ENCODE measurements at places on chromosomes 7 and 10. TPM values are rescaled to one million over a fixed set of nuclear protein-coding genes. Genes with fewer than 3 reads are reported as not detected.

LSM5 gene
- total RNA-seq: 26.8 TPM

ACBD7 gene
- total RNA-seq: not detected

GNAT3 gene
- not detected for total RNA-seq

CYP2C9 gene
- total RNA-seq: not detected

ETV1 gene
- 27.7 TPM for total RNA-seq

NUTM2E gene
- not detected for total RNA-seq

- DNase-seq: no peak
Observed at GRCh38 chr7:142637240-142637639, 112.0 kb upstream of the PRSS1 start.

DNA sequence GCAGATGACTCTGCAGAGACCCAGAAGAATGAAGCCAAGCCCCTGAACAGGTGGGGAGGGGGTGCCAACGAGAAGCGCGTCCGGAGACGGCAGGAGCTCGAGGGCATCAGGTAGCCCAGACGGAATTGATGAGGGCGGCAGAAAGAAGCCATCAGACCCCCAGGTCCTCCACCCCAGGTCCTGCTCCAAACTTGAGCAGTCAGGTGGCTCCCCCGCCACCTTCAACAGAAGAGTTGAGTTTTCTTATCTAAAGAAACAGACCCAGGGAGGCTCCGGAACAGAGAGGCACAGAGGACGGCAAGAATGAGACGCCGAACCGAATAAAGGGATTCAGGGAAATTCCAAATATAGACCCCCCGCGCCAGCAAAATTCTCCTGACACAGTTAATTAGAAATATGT is 22.2 kb downstream of the RGS10 start:
- DNase-seq: no peak

DNA sequence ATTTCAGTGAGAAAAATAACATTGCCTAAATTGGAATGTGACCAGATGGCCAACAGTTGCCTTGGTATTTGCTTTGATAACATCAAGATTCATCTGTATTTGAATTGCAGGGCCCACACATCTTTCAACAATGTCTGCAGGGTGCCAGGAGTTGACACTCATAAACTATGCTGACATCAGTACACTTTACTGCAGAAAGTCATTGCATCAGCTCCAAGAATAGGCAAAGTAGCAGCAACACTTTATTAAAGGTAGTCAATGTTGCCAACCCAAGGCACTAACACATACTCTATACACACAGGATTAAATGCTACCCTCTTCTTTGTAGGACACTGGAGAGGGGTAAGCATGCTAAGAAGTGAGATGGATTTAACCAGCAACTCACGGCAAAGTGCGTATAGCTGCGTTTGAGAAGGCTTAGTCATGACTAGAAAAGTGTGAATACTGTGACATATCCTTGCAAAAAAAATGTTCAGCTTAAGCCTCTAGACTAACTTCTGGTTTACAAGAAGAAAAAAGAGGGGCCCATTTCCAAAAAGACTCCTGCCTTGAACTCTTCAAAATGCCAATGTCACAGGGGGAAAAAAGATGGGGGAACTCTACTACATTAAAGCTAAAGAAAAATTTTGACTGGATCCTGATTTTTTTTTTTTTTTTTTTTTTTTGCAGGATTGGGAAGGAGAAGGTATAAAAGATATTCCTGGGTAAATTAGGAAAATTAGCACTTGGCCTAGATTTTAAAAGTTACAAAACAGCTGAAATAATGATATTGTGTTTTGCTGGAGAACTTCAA is 2.2 kb downstream of the BBIP1 start:
- DNase-seq: no peak

DNA sequence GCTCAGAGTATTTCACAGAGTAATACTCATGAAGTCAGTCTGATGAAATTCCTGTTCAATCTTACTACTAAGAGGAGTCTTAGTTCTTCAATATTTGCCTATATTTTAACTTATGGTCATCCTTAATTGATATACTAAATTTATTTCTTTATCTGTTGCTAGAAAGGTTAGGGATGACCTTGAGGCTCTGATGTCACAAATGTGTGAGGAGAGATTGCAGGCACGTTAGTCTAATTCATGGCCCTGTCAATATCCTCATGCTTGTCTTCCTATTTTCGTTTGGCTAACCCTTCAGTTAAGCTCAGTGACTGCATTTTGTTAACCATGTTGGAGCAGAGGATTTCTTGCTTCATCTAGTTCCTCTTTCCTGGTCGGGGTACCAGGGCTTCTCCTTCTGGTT is 704.7 kb upstream of the COBL start:
- DNase-seq: no peak

DNA sequence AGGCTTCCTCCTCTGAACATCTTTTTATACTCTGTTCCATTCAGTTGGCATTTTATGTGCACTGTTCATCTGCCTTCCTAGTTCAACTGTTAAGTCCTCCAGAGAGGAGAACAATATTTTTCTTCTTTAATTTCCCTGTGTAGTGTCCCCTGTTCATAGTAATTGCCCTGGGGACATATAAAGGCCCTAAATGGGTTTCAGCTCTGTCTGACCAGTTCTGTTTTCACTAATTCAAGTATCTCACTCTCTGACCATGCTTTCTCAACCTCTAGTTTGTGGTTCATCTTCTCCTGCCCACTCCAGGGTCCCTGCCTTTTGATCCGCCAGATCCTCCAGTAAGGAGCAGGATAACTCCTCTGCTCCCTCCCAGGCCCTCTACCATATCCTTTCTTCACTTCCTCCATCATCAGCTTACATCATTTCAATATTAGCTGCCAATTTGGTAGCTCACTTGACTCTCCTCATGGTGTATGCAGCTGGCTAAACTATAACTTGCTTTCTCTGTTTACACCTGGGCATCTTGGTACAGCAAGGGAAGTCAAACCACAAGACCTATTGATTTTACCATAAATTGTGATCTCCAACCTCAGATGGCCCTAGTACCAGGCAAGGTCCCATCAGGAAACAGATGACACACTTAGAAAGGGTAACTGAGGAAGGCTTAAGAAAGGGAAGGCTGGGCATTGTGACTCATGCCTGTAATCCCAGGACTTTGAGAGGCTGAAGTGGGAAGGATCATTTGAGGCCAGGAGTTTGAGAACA is 17.7 kb upstream of the C10orf67 start:
- DNase-seq: no peak

GRCh38 chr10:11367505-11367904 is 243.9 kb downstream of the USP6NL start:
- no peak for DNase-seq

- DNase-seq: no peak
Observed at GRCh38 chr7:20190560-20191390, 26.4 kb downstream of the MACC1 start.

DNA sequence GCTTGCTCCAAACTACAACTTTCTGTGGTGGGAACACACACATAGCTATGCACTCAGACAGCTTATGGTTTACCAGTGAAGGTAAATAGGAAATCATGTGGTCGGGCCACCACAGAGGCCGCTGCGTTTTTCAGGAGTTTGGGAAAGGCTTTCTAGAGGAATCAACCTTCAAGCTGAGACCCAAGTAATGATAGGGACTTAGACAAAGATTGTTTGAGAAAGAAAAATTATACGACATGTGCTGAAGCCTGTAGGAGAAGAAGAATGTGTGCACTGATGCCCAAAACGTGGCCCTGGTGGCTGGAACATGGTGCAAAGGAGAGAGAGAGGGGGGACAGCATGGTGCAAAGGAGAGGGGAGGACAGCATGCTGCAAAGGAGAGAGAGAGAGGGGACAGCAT is 61.2 kb upstream of the VIPR2 start:
- DNase-seq: no peak

GRCh38 chr10:29604291-29604825 is 30.4 kb downstream of the SVIL start:
- DNase-seq: peak; percentile 52

GRCh38 chr10:78779339-78779955 is 289.3 kb upstream of the ZMIZ1 start:
- DNase-seq: no peak

Measured in right atrium auricular region (tissue), 2 donors.